ENCODE measurements at places on chromosomes 6 and 20.

- no peak for DNase-seq
Observed at GRCh38 chr6:122931916-122932315, 64.1 kb upstream of the CLVS2 start.

DNA sequence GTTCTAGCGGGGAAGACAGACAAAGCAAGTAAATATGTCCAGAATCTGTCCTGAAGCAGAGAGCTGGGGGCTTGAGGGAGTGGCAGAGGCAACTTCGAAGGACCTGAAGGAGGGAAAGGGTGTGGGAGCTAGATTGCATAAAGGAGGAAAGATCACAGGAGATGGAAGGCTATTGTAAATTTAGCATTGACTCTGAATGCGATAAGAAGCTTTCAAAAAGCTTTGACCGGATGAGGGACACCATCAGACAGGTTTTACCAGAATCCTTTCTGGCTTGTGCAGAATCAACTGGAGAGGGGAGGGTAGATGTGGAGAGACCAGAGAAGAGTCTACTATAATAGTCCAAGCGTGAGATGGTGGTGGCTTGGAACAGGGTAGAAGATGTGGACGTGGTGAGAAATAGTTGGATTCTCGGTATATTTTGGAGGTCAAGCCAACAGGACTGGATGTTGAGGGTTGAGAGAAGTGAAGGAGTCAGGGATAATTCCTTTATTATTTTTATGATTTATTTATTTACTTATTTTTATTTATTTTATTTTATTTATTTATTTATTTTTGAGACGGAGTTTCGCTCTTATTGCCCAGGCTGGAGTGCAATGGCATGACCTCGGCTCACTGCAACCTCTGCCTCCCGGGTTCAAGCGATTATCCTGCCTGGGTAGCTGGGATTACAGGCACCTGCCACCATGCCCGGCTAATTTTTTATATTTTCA lies 19.9 kb upstream of the RIPOR3 start:
- DNase-seq = no peak

DNA sequence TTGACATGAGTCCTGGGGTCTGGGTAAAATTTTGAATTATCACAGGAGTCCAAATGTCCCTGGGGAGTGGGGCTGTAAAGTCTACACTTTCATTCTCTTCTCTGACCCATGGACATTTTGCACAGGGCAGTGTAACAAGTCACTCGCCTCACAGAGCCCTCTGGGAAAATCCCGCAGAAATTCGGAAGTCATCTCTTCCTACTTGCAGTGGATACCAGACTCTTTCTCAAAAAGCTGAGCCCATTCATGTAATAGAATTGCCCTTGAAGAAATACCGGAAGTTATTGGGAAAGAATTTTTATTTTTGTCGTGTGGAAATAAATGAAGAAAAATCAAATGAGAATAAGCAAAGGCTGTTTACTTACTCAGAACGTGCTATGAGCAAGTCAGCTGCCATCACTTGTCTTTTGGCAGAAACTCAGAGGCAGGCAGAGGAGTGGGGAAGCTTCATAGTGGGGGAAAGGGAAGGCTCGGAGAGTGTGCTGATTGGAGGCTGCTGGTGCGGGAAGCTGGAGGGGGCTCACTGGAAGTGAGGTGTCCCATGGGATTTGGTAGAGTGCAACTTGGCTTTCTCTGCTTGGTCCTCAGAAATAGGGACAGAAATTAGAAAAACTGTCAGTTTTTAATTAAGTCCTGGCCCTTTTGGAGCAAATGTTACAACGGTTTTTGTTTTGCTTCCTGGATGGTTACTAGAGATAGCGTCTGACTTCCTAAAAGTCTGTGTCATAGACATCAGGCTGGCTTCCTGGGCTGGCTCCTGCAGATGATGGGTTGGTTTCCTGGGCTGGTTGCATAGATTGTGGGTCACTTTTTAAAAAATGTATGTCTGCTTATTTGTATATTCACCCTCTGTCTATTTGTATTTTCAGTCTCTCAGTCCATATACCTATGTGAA lies 79.8 kb upstream of the EEF1E1 start:
- DNase-seq = no peak

DNA sequence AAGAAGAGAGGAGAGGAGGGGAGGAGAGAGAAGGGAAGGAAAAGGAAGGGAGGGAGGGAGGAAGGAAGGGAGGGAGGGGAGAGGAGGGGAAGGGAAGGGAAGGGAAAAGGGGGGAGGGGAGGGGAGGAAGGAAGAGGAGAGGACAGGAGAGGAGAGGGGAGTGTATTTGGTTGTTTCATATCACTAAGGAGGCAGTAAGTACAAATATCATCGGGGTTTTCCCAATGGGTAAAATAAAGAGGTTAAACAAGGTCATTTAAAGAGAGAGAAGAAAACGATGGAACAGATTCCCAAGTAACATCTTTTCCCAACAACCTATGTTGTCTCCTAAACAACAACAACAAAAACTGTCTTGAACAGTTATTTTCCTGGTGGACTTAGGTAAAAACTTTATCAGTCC lies 43.6 kb downstream of the MBOAT1 start:
- no peak for DNase-seq

GRCh38 chr6:90350689-90351554 lies 54.3 kb upstream of the BACH2 start:
- no peak for DNase-seq

- DNase-seq = no peak
Observed at GRCh38 chr20:4809707-4810106, 88.0 kb downstream of the PRND start.

Data from activated CD8-positive, alpha-beta memory T cell treated with anti-CD3 and anti-CD28 coated beads for 48 hours (primary cell).